ENCODE measurements at places on chromosomes 12 and 14.

GRCh38 chr14:23202001-23202400 lies 18.5 kb upstream of the SLC7A8 start:
- DNase-seq, result no peak

GRCh38 chr14:105974902-105975301 lies 448.5 kb downstream of the TMEM121 start:
- peak; percentile 11 for DNase-seq

DNA sequence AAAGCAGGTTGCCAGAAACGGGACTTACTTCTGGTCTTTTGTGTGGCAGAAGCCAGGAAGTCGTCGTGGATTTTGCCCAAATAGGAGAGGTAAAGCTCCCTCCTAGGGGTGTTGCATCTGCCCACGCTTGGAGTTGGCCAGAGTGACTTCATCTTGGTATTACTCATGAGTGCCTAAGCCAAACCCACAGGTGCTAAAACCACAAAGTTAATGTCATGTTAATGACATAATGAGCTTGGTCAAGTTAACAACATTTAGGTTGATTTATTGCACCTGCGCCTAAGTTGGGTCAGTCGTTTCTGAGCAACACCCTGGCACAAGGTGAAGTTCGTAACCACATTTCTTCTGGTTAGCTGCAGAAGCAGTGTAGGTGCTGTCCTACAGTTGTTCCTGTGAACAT lies 225.2 kb downstream of the FUT8 start:
- DNase-seq, result no peak

- no peak for DNase-seq
Measured at GRCh38 chr12:113072136-113072535, 15.6 kb downstream of the DTX1 start.

GRCh38 chr12:75945581-75945980 lies 86.0 kb downstream of the PHLDA1 start:
- DNase-seq, result no peak

GRCh38 chr14:81550001-81550637 lies 16.5 kb upstream of the SEL1L start:
- no peak for DNase-seq

Measured in NT2/D1 (cell line).